Pancreas (tissue), 10 donors: ENCODE measurements at places on chromosomes 3 and 15. TPM values are rescaled to one million over a fixed set of nuclear protein-coding genes. Genes with fewer than 3 reads are reported as not detected.

The MAP6D1 gene
- polyA plus RNA-seq: 1.4 TPM

The PLOD2 gene
- polyA plus RNA-seq: 12.7 TPM

The SCAMP5 gene
- polyA plus RNA-seq: 54.0 TPM

The ATP8B4 gene
- 1.1 TPM for polyA plus RNA-seq

The RBP2 gene
- 1.4 TPM for polyA plus RNA-seq

The SLC22A13 gene
- polyA plus RNA-seq: 0.23 TPM

The CFAP100 gene
- polyA plus RNA-seq: not detected

The PGBD4 gene
- 0.61 TPM for polyA plus RNA-seq

The RETNLB gene
- polyA plus RNA-seq: not detected

The SETD5 gene
- polyA plus RNA-seq: 25.5 TPM

The GHSR gene
- 0.27 TPM for polyA plus RNA-seq

The NEK10 gene
- polyA plus RNA-seq: 0.30 TPM

The UQCC5 gene
- 25.7 TPM for polyA plus RNA-seq

The RAB27A gene
- polyA plus RNA-seq: 6.4 TPM

The TM6SF1 gene
- 0.87 TPM for polyA plus RNA-seq

The TIMP4 gene
- 2.1 TPM for polyA plus RNA-seq

The COPB2 gene
- 63.3 TPM for polyA plus RNA-seq

The PAK6 gene
- polyA plus RNA-seq: 4.3 TPM

The PLSCR1 gene
- 23.8 TPM for polyA plus RNA-seq

The PTH1R gene
- 32.0 TPM for polyA plus RNA-seq

The BCL6 gene
- 27.1 TPM for polyA plus RNA-seq

The CCR9 gene
- polyA plus RNA-seq: not detected

The SERINC4 gene
- 0.47 TPM for polyA plus RNA-seq

The HTR3E gene
- not detected for polyA plus RNA-seq

The UBAP1L gene
- 11.4 TPM for polyA plus RNA-seq

The REC114 gene
- not detected for polyA plus RNA-seq

The SPG21 gene
- polyA plus RNA-seq: 39.1 TPM

The FETUB gene
- not detected for polyA plus RNA-seq

The MED12L gene
- 0.08 TPM for polyA plus RNA-seq

The ROBO1 gene
- polyA plus RNA-seq: 0.87 TPM

The INSYN1 gene
- polyA plus RNA-seq: 28.2 TPM

The MTMR10 gene
- polyA plus RNA-seq: 8.6 TPM

The IGSF11 gene
- 6.2 TPM for polyA plus RNA-seq

The CACNA2D3 gene
- 0.56 TPM for polyA plus RNA-seq

The MSL2 gene
- 3.5 TPM for polyA plus RNA-seq

The GREM1 gene
- polyA plus RNA-seq: 0.34 TPM

The FMN1 gene
- 2.3 TPM for polyA plus RNA-seq

The LSAMP gene
- 0.80 TPM for polyA plus RNA-seq

The TUSC7 gene
- polyA plus RNA-seq: not detected

The CFAP91 gene
- 9.2 TPM for polyA plus RNA-seq

The ACSBG1 gene
- polyA plus RNA-seq: 0.04 TPM

The CSPG4 gene
- polyA plus RNA-seq: 2.9 TPM

The GPR171 gene
- 0.12 TPM for polyA plus RNA-seq

The SYNPR gene
- polyA plus RNA-seq: not detected

The MGLL gene
- polyA plus RNA-seq: 5.2 TPM

The MGA gene
- 2.7 TPM for polyA plus RNA-seq

The EIF3J gene
- 21.0 TPM for polyA plus RNA-seq

The CCDC32 gene
- polyA plus RNA-seq: 14.3 TPM

The ZNF662 gene
- 5.4 TPM for polyA plus RNA-seq

The MYL3 gene
- polyA plus RNA-seq: 1.0 TPM

The SLC28A1 gene
- 0.02 TPM for polyA plus RNA-seq

The ARPP21 gene
- not detected for polyA plus RNA-seq

The AMOTL2 gene
- 11.9 TPM for polyA plus RNA-seq

The SH2D7 gene
- 0.15 TPM for polyA plus RNA-seq

The AGBL1 gene
- polyA plus RNA-seq: not detected

The SIDT1 gene
- polyA plus RNA-seq: 0.42 TPM

The EXD1 gene
- polyA plus RNA-seq: not detected
